Naive thymus-derived CD8-positive, alpha-beta T cell (primary cell): ENCODE measurements at places on chromosomes 5 and 9. TPM values are rescaled to one million over a fixed set of nuclear protein-coding genes. Genes with fewer than 3 reads are reported as not detected.

The BASP1 gene
- 0.16 TPM for polyA plus RNA-seq

DNA sequence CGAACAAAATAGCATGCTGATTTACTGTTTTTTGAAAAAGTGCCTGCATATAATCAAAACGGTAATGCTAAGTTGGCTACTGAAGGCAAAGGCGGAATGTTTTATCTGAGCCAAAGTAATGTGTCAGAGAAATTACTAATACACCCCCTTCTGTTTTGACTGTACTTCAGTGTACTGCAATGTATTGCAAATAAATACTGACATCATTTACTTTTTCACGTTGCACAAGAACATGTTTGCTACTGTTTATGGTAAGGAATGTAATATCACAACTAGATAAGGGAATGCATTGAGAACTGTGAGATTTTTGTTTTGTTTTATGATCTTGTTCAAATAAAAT, 813 bp upstream of the AGTPBP1 start:
- DNase-seq, result no peak

GRCh38 chr5:119355685-119356611, at the start of gene TNFAIP8:
TNFAIP8 (plus strand) TSS chr5:119356019; CDS start chr5:119356091, 72 bp downstream.
- DNase-seq, result no peak

GRCh38 chr9:118929287-118929686, 439.9 kb downstream of the BRINP1 start:
- no peak for DNase-seq

The AK8 gene
- polyA plus RNA-seq, result not detected

- no peak for DNase-seq
Observed at GRCh38 chr9:4862506-4863250, 69.9 kb downstream of the RCL1 start.
